ENCODE measurements at places on chromosomes 3 and 15.
A peak's percentile ranks its signal among the peaks of the same experiment; 100 is the strongest.

DNA sequence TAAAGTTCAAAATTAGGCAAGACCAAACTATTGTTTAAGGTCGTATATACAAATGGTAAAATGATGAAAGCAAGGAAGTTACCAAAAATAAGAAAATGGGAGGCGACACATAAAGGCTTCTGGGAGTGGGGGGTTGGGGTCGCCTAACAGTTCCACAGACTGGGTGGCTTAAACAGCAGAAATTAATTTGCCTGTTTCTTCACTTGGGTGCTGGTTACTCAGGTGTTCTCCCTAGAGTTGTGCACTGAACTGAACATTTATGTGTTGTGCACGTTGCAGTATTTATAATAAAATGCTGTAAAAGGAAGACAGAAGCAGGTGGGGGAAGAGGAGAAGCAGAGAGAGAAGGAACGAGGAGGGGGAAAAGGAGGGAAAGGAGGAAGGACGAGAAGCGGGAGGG lies 10.5 kb upstream of the RNU6-1 start:
- DNase-seq, result no peak

DNA sequence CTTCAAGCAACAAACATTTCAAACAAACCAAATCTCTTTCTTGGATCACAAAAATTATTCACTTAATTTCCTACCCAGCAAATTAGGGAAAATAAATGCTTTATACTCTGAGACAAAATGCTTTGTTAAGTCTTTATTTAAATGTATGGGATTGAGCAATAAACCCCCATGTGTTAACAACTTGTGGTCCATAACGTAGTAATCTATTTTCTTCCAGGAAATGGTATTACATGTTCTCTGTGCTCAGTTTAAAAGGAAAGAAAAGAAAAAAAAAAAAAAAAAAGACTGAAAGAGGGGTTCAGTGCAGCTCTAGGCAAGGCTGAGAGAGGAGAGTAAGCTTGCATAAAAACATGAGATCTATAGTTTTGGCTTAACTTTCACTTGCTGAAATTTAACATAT lies 102.3 kb downstream of the PIK3CB start:
- DNase-seq, result no peak

GRCh38 chr3:94076055-94076454 lies 13.2 kb downstream of the NSUN3 start:
- no peak for DNase-seq

DNA sequence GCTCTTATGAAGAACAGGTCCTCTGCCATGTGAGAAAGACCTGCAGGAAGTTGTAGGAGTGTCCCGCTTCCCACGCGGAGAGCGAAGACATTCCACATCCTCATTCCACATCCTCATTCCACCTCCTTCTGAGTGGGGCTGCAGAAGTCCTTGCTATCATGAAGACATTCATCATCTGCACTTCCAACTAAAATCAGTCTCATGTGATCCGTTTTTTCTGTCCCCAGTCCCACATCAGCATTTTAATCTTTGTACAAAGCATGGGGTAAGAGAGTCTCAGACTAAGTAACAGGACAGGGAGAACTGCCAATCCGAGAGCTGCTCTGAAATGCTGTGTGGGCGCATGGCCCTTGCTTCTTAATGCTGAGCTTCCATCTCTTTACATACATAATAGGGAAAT lies 227.2 kb downstream of the RSRC1 start:
- DNase-seq, result no peak

- peak; percentile 69 for DNase-seq
These were observed 5.3 kb upstream of the TRA2B start for GRCh38 chr3:185942907-185943759.

GRCh38 chr3:123511726-123512125 lies 62.8 kb upstream of the ADCY5 start:
- no peak for DNase-seq

DNA sequence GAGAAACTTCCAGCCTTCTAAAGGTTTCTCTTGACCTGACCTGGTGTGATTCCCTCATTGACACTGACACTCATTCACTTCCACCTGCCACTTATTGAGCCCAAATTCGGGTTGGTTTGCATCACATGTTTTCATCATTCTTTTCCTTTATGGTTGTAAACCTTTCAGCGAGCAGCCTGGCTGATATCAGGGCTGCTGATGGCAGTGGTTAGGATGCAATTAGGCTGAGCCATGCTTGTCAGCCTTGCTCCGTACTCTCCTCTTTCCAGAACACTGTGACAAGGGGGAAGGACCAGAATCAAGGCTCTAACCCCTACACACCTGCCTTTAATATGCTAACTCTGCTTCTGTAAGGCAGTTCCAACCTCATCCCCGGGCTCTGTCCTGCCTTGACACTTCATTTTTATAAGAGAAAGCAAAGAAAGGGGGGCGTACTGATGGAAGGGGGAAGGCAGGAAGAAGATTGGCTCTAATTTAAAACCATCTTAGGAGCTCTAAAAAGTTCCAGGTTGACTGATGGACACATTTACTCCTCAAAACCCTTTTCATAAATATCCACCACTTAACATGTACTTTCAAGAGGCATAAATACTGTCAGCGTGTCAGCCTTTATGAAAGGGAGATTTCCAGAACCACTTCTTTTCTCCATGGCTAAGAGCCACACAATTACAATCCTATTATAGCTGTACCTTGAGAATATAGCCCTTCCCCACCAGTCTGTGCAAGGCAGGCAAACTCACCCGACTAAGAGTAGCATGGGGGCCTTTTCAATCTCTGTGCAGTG lies 5.7 kb downstream of the NMNAT3 start:
- DNase-seq, result no peak
